ENCODE measurements at places on chromosomes 3 and 15.

DNA sequence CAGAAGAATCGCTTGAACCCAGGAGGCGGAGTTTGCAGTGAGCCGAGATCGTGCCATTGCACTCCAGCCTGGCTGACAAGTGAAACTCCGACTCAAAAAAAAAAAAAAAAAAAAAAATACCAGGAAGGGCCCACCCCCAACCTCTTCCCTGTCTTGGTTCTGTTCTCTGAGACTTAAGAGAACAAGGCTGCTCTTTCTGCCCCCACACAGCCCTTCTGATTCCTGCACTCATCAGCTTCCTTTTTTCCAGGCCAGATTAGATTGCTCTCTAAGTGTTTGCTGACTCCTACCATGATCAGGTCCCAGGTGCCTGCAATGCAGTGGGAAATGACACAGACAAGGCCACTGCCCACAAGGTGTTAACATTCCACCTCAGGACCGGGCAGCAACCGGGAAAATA lies 13.0 kb downstream of the TMEM44 start:
- DNase-seq: no peak

- no peak for DNase-seq
Measured at GRCh38 chr15:83886321-83886720, 232.4 kb downstream of the ADAMTSL3 start.

GRCh38 chr3:138325990-138326389 lies 3.7 kb downstream of the NME9 start:
- DNase-seq: no peak

GRCh38 chr15:101307048-101307896 lies 12.2 kb upstream of the SNRPA1 start:
- no peak for DNase-seq

GRCh38 chr15:49458145-49458544 lies 35.1 kb downstream of the FGF7 start:
- DNase-seq: no peak

GRCh38 chr15:85754989-85755388 lies 39.7 kb downstream of the KLHL25 start:
- no peak for DNase-seq

- no peak for DNase-seq
Measured at GRCh38 chr3:151538456-151539393, 77.9 kb upstream of the IGSF10 start.

DNA sequence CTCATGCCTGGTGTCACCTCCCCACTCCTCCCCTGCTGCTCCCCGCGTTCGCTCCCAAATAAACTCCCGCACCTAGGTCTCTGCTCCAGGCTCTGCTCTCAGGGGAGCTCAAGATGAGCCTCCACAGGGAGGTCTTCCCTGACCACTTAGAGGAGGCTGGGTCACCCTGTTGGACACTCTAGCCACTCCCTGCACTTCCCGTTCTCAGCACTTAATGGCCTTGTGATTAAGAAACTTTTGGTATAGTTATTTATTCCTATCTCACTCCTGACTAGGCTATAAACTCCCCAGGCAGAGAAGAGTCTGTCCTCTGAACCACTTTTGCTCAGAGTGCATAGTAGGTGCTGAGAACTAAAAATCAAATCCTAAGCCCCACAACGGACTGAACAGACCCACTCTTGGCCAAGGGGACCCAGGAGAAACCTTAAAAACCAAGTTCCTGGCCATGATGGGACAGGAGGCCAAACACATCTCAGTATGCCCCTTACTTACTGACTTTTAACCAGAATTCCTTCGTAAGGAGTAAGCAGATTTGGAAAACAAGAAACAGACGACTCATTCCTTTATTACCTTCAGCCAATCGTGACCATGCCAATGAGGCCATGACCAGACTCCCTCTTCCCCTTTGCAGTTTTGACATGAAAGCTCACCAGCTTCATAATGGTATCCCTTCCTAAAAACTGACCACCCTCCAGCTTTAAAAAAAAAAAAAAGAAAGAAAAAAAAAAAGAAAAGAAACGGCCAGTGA lies 69.0 kb upstream of the HRH1 start:
- no peak for DNase-seq

GRCh38 chr3:26634601-26635000 lies 12.0 kb downstream of the LRRC3B start:
- no peak for DNase-seq

- no peak for DNase-seq
Measured at GRCh38 chr3:8400911-8401310, 100.7 kb upstream of the LMCD1 start.

DNA sequence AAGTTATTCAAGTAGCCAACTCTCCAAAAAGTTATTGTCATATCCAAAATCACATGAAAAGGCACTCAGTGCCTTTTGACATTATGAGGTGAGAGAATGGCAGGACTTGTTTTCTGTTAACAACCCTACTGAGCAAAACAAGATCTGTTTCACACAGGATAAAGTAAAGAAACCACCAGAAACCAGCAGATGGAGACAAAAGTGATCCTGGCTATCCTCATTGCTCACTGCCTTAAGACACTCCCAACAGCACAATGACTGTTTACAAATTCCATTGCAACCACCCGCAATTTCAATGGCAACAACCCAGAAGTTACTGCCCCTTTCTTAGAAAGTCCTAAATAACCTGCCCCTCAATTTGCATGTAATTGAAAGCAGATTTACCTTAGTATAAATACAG lies 352.6 kb upstream of the NDN start:
- no peak for DNase-seq

DNA sequence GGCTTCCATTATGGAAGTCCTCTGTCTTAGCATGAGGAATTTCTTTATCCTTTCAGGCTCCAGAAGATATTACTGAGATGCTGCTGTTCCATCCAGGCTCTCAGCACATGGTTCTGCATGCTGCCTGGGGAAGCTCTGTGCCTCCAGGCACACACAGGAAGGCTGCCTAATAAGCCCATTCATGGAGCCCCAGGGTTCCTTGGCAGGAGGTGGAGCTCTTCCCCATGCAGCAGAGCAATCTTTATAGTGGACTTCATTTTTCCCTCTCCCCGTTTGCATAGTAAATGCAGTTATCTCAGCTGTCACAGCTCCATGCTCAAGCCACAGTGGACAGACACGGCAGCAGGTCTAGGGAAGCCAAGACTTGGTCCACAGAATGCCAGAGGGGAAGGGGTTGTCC lies 57.6 kb downstream of the BOC start:
- DNase-seq: no peak

DNA sequence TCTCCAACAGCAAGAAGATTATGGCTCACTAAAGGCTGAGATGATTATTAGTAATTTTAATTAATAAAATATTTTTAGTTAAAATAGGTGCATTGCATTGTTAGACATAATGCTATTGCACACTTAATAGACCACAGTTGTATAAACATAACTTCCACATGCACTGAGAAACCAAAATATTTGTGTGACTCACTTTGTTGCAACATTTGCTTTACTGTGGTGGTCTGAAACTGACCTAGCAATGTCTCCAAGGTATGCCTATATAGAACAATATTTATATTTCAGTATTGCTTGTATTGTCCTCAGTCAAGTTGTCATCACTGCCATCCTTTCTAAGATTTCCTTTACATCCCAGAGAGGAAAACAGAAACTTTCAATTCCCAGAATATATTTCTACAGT lies 1215.2 kb downstream of the SI start:
- no peak for DNase-seq
